Forelimb muscle (tissue), 1 donor: ENCODE measurements at places on chromosomes 2 and 18.

- DNase-seq = no peak
These were observed 23.2 kb downstream of the ABCB11 start for GRCh38 chr2:169007941-169008340.

GRCh38 chr18:26040051-26040656 lies 50.3 kb downstream of the SS18 start:
- DNase-seq = no peak

- no peak for DNase-seq
These were observed 96.0 kb upstream of the FHL2 start for GRCh38 chr2:105494683-105495425.

DNA sequence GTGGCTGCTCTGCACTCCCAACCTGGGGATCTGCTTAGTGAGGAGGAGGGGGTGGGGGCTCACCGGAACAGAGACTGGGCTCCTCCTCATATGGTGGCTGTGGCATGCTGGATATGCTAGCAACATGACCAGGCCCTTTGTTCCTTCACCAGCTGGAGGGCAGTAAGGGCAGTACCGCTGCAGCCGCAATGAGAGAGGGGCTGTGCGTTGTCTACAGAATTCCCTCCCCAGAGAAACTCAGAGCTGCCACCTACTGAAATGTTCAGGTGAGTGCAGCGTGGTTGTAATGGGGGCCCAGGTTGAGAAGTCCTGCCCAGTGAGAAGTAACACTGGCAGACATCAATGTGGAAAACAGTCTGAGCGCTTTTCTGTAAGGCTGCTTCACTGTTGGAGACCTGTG lies 1211.9 kb upstream of the NXPH2 start:
- DNase-seq = no peak

- DNase-seq = no peak
These were observed 4.8 kb upstream of the STARD7 start for GRCh38 chr2:96213379-96213778.

- DNase-seq = no peak
These were observed 37.4 kb downstream of the TNP1 start for GRCh38 chr2:216822470-216822869.

DNA sequence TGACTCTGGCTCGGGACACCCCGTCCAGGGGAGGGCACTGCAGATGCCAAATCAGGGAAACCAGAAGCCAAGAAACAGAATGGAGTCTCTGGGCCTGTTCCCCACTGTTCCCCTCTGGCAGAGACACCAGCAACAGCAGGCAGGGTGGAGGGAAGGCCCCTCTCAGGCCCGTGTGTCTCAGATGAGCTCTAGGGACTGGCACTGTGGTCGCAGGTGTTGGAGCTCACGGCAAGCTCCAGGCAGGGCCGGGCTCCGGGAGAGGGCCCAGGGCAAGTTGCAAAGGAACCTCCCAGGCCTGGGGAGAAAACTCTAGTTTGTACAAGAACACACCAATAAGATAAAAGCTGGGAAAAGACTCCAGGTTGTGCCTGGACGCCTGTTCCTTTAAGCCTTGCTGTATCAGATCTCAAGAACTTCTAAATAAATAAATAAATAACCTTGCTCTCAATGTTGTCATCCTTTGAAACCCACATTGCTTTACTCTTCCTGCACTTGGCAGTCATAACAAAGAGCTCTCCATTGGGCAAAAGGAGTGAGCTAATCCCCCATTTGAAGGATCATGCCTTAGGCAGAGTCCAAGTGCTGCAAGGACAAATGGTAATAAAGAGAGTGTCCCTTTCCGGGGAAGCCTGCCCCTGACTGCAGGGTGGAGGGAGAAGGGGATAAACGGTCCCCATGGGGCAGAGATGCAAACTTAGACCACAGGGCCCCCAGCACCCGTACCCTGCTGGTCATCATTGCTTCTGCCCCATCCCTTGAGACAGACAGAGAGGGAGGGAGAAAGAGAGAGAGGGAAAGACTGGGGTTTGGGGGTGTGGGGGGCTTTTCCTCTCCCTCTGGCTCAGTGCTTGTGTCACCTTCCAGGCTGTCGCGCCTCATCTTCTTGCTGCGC lies 33.3 kb downstream of the CNGA3 start:
- DNase-seq = no peak

DNA sequence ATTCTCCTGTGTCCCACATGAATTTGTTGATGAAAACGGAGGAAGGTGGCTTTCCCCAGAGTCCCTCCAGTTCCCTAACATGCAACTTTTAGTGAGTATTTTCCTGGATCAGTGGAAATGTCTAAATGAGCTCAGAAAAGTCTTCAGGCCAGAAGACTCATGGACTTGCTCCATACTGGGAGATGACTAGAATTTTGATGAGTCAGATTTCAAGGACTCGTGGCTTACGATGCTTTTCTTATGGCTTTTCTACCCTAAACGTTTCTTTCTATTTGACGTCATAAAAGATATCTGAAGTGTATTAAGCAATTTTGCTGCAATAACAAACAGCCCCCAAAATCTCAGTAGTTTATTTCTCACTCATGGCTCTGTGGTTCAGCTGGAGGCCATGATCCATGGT lies 397.6 kb downstream of the FBXO15 start:
- DNase-seq = no peak

DNA sequence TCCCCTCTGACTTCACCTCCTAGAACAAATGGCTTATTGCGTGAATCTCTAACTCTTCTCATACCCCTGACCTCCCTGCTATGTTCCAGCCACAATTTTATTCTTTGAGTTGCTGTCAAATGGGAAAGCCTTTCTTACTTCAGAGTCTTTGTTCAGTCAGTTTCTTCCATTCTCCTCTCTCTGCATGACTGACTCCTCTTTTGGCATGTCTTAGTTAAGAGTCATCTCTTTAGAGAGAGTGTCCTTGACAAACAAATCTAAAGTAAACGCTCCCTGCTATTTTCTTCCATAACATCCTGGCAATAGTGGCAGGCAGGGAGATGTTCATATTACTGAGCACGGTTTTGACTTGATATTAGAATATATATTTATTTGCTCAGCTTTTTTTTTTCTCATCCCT lies 170.7 kb upstream of the ERBB4 start:
- no peak for DNase-seq

- DNase-seq = no peak
These were observed 62.4 kb upstream of the EFEMP1 start for GRCh38 chr2:55986001-55986400.

DNA sequence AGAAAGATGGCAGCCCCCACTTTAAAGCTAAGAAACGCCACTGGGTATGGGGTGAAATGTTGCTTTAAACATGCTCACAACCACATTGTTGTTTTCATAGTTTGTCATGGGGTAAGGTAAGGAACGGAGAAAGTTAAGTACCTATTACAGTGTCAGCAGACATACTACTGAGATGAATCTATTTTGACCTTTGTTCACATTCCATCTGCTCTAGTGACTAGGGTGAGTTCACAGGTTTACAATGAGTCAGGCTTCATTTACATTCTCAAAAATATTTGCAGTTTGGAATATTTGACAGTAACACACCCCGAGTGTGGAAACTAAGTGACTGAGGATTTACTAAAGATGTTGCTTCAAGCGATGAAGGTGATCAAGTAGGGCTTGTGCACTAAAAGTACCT lies 428.7 kb upstream of the ACVR2A start:
- DNase-seq = no peak

DNA sequence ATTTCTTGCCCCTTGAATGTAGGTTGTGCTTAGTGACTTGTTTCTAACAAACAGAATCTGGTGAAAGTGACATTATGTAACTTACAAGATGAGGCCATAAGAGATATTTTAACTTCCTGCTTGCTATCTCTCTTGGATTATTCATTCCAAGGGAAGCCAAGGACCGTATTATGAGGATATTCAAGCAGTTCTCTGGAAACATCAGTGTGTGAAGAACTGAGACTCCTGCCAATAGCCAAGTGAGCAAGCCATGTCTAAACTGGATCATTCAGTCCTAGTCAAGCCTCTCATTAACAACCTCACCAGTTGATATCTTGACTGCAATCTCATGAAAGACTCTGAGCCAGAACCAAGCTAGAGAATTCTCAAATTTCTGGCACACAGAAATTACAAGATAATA lies 765.1 kb upstream of the SLC8A1 start:
- no peak for DNase-seq

- DNase-seq = no peak
These were observed 41.7 kb downstream of the RAMP1 start for GRCh38 chr2:237900891-237901831.
